ENCODE measurements at places on chromosomes 4 and X.

GRCh38 chr4:8384397-8385060 is 56.0 kb downstream of the ACOX3 start:
- DNase-seq = no peak

- DNase-seq = no peak
Observed at GRCh38 chr4:2332976-2333319, 71.0 kb upstream of the MXD4 start.

DNA sequence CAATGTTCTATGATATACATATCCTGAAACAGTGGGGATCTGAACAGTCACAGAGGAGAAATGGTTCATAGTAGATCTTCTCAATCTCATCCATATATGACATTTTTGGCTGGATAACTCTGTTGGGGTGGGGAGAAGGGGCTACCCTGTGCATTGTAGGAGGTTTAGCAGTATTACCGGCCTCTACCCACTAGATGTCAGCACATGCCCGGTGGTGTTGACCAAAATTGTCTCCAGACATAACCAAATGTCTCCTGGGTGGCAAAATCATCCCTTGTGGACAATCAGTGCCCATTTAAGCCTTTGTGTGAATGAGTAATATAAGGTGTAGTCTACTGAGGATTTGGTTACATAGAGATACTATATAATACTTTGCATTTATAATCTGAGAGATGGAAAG is 89.9 kb downstream of the PLS3 start:
- DNase-seq = no peak

GRCh38 chr4:28759064-28759463 is 1898.4 kb downstream of the STIM2 start:
- no peak for DNase-seq

DNA sequence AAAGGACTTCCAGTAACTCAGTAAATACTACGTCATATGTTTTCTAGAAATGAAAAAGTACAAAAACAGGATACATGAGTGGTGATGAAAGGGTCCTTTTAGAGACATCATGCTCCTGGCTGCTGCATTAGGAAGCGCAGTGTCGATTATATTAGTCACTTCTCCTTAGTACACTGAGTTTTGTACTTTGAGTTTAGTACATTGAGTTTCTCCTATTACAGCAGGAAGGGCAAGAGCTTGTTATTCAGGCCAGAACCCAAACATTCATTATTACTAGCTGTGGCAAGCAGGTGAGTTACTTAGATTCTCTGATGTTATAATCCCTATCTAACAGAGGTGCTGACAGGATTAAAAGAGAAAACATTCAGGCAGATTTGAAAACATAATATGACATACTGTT is 21.3 kb downstream of the RPGR start:
- no peak for DNase-seq

GRCh38 chrX:147174591-147174990 is 360.0 kb upstream of the CXorf51A start:
- no peak for DNase-seq

DNA sequence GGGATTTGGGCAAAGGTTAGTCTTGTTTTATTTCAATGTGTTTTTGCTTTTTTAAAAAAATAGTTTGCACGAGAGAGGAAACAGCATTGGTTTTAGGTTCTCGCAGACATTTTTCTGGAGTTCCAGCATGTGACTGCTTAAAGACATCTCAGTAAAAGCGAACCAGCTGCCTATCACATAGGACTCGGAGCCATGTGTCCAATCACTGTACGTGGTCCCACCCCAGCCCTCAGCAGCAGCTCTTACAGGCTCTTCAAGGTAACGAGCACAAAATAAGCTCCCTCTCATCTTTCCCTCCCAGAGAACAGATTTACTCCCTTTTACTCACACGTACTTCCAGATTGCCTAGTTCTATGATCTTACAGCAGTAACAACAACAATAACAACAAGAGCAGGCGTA is 68.7 kb downstream of the MCF2 start:
- DNase-seq = no peak

DNA sequence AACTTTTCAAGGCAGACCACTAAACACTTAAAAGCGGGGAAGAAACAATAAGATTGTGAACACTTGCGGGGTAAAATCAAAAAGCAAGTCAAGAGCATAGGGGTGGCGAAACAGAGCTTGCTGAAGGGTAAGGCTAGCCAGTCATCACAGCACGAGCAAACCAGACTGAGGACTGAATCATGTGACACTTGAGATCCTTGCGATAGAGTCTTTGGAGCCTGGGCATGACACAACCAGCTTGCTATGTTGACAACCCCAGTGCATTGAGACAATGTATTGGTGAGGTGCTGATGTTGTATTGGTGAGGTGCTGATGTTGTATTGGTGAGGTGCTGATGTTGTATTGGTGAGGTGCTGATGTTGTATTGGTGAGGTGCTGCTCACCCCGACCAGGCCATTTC is 72.3 kb downstream of the SLIT2 start:
- no peak for DNase-seq
